GM13976 (cell line): ENCODE measurements at places on chromosomes 12 and 14.

DNA sequence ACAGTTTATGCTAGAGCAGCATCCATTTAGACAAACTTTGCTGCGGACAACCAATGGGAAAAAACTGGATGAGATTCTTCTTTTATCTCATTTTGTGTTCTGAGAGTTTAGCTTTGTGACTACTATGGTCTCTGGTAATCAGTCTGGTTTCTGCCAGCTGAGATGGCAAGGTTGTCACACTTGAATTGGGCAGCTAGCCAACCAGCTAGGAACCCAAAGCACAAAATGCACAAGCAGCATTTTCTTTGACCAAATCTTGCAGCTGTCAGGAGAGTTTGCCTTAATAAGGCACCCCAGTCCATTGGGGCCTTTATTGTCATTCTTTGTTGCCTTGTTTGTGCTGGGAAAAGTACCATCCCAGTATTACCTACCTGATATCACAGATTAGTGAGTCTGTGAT lies 34.0 kb upstream of the ETV6 start:
- DNase-seq, result no peak

DNA sequence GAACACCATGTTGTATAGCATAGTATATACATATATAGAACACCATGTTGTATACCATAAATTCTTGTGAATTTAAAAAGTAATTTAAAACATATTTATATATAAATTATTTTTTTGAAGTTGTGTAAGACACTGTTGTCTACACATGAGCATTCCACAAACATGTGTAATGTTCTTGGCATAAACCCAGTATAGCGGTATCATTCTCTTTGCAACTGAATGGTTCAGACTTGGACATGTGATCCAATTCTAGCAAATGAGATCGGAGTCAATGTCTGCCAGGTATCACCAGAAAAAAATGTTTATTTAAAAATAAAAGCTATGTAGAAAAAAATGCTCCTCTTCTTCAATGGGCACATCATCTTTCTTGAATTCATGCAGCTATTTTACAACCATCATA lies 33.9 kb downstream of the CEP290 start:
- DNase-seq, result no peak

DNA sequence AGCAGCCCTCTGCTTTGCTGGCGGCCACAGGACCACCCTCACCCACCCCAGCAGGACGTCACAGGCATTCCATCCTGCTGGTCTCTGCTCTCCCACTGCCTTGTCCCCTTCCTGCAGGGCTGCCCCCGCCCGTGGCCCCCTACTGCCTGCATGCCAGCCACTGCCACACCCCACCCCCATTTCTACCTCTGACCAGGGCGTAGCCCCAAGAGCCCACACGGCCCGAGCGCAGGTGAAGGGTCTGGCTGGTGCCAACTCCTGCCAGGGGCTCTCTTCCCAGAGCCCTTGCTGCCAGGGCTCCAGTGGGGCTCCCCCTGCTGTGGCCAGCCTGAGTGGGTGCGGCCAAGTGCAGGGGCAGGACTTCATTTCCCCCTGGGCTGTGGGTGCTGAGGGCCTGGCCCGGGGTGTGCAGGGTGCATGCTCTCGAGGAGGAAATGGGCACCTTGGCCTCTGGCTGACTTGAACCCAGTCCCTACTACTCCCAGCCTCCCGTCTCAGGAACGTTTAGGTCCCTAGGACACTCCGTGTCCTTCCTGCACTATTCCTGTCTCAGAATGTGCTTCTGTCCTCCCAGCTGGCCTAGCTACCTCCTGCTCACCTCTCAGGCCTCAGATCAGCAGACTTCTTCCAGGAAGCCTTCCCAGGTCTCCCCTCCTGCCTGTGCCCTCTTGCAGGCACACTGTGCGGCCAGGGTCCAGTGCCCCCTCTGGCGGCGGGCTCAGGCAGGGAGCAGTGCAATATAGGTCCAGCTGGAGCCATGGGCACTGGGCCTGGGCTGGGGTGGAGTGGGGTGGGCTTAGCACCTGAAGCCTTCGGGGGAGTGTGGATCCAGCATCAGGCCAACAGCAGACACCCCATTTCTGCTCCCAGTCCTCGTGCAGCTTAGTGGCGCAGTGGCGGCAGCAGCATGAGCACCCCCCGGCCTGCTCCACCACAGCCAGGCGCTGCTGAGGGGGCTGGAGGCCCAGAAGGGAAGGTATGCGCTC lies 1.4 kb downstream of the LBHD2 start:
- DNase-seq, result no peak

DNA sequence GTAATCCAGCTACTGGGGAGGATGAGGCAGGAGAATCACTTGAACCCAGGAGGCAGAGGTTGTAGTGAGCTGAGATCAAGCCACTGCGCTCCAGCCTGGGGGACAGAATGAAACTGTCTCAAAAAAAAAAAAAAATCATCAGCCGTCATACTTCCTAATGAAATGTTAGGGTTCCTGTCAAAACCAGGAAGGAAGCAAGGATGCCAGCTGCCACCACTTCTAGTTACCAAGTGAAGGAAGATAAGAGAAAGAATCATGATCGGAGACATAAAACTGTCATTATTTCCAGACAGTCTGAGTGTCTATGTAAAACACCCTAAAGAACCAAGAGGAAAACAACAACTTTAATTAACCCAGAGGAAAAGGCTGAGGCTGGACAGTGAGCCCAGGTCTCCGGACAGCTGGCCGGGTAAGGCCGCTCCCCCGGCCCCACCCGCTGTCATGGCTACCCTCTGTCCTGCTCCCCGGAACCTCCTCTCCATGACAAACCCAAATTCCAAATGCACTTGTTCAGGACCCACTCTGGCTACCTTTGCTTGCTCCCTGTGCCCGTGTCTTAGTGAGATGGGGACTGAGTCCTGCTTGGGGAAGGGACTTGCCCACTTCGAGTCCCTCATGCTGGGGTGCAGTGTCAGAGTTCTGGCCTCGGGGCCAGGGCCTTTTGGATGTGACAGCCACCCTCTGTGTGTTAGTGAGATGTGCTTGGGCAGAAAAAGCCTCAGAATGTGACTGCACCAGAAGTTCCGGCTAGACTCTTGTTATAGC lies 29.0 kb downstream of the SLC6A12 start:
- no peak for DNase-seq

DNA sequence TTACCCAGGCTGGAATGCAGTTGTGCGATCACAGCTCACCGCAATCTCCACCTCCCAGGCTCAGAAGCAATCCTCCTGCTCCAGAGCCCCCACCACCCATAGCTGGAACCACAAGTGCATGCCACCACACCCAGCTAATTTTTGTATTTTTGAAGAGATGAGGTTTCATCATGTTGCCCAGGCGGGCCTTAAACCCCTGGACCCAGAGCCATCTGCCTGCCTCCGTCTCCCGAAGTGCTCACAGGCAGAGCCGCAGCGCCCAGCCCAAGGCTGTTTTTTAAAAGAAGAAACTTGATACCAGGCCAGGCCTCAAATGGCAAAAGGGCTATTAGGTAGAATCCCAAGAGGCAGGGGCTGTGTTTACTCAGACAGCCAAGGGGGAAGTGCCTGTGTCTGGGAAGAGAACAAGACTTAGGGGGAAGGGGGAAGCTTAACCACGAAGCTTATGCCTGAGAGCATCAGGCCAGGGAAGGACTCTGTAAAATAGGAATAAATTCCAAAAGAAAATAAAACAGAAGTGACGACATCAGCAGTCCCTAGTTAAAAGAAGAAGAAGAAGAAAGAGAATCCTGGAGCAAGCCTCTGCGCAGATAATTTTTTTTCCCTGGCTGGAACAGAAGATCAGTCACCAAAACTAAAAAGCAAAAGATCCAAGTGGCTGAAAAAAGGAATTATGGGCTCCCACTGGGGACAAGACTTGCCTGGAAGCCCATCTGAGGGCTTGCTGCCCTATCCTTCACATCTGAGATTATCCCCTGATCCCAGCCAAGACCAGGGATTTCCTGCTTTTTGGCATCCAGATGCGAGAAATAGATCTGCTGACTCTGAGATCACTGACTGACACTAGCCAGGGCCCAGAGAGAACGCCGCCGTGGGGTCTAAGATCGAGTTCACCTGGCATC lies 170.5 kb downstream of the NDUFA12 start:
- DNase-seq, result peak; percentile 3
